ENCODE measurements at places on chromosomes 1 and 21.

GRCh38 chr1:3598522-3599285 is 12.6 kb downstream of the MEGF6 start:
- no peak for DNase-seq

GRCh38 chr1:211630236-211631081 is 45.0 kb downstream of the NEK2 start:
- DNase-seq: no peak

DNA sequence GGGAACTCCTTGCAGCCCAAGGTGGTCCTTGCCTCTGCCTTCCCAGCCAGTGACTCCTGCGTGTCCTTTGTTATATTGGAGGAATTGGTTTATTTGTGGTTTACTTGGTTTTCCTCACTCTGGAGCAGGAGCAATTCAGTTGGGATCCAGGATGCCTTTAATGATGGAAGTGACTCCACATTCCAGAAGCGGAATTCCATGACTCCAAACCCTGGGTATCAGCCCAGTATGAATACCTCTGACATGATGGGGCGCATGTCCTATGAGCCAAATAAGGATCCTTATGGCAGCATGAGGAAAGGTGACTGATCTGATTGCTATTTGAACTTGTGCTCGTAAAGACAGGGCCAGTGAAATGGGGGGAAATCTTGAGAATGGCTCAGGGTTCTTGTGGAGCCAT is 15.1 kb upstream of the PIGV start:
- DNase-seq: no peak

- peak; percentile 22 for DNase-seq
Measured at GRCh38 chr21:35015435-35016024, 33.6 kb downstream of the RUNX1 start.

GRCh38 chr1:151156515-151156819 is at the start of gene TNFAIP8L2:
Gene TNFAIP8L2, plus strand, starts transcription at chr1:151156649. Its CDS starts 2,049 bp downstream, at chr1:151158698.
- peak; percentile 79 for DNase-seq

All from stimulated activated naive CD4-positive, alpha-beta T cell treated with Interleukin-2 at 50 U/mL for 16 hours (primary cell).